ENCODE measurements at places on chromosomes 1 and 21.
A peak's percentile ranks its signal among the peaks of the same experiment; 100 is the strongest.

DNA sequence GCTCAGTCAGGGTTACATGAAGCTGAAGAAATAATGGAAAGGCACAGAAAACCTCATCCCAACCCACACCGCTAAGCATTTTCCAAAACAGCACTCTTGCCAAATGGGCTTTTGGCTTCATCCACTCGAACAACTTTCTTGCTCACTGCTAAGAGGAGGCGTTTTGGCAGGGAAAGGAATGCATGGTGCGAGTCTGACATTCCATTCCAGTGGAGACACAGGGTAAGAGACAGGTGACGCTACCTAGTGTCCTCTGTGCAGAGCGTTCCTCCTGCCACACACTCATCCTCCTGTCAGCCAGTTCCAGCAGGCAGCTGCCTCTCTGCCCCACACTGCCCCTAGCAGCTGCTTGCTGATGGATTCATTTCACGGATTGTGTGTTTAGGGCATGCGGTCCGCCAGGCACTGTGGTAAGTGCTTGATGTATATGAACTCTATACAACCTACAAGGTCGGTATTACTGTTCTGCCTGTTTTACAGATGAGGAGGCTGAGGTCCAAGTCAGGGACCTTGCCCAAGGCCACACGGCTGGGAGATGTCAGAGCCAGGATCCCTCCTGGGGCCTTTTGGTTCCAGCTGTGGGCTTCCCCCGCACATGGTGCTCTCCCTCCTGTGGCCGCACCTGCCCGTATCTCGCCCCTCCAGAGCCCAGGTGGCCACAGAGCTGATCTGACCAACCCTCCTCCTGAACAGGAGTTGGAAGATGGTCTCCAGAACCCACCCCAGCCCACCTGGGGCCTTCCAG lies 25.7 kb upstream of the BACE2 start:
- DNase-seq, result no peak

DNA sequence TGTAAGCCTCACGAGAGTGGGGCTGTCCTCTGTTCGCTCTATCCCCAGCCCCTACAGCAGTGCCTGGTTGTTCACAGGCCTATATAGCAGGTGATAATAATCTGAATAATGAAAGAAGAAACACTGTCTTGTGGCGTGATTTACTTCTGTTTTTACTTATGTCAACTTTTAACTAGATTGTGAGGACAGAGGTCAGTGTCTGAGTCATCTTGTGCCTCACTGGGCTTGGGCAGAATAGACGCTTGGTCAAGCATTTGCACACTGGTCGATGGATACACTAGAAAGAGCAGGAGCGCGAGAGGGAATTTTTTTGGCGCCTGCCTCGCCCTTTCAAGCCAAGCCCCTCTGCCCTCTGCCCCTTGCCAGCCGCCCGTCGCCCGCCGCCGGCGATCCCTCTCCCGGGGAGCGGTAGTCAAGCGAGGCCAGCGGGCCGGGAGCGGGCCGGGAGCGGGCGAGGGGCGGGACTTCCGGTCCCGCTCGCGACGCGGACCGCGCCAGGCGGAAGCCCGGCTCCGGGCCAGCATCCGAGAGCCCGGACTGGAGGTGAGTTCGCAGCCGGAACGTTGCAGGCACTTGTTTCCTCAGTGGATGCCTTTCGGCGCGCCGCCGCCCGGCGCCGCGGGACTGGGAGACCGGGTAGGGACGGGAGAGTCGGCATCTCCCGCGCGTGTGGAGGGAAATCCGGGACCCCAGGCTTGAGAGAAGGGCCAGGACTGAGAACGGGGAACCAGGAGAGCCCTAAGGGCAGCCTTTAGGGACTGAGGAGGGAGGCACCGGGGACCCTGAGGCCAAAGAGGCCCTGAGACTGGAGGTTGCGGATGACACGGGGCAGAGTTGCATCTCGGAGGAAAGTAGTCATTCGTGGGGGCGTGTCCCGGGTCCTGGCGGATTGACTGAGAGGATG lies at the start of gene DISP1:
DISP1 (plus strand) TSS at position 504 of the 904 bp plus-strand sequence. CDS start 127,785 bp downstream, outside the sequence.
- peak; percentile 85 for DNase-seq

GRCh38 chr21:15742052-15742670 lies 12.4 kb downstream of the USP25 start:
- DNase-seq, result no peak

DNA sequence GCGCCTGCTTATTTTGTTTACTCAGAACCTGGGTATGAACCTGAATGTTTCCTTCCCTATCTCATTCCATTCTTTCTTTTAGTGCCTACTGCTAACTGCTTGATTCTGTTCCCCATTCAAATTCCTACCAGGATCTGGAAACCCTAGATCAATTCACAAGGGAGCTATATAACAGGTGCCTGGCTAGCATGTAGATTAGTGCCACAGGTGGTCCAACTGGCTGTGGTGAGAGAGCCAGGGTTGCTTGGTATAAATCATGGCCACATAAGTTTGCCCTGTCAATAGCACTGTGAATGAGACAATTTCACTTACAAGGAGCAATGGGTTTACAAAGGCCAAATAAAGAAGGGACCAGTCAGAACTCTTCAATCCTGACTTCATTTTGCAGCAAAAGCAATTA lies 6.6 kb upstream of the PRPF38B start:
- DNase-seq, result peak; percentile 92
